ENCODE measurements at places on chromosomes 7 and 10.

GRCh38 chr7:115634633-115635032, 395.9 kb downstream of the TFEC start:
- no peak for DNase-seq

GRCh38 chr7:75625868-75626267, 112.9 kb downstream of the HIP1 start:
- no peak for DNase-seq

DNA sequence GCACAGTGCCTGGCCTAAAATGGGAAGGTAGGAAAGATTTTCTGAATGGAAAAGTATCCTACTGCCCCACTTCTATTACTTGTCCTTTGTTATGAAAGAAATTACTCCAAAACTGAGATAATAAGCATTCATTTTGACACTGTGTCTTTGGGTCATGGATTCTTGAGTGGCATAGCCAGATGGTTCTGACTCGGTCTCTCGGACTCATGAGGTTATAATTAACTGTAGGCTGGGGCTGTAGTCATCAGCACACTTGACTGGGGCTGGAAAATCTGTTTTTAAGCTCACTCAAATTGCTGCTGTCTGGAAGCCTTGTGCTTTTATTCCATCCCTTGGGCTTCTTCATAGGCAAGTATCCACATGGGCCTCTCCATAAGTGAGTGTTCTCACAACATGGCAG, 160.5 kb downstream of the VTI1A start:
- DNase-seq, result no peak

DNA sequence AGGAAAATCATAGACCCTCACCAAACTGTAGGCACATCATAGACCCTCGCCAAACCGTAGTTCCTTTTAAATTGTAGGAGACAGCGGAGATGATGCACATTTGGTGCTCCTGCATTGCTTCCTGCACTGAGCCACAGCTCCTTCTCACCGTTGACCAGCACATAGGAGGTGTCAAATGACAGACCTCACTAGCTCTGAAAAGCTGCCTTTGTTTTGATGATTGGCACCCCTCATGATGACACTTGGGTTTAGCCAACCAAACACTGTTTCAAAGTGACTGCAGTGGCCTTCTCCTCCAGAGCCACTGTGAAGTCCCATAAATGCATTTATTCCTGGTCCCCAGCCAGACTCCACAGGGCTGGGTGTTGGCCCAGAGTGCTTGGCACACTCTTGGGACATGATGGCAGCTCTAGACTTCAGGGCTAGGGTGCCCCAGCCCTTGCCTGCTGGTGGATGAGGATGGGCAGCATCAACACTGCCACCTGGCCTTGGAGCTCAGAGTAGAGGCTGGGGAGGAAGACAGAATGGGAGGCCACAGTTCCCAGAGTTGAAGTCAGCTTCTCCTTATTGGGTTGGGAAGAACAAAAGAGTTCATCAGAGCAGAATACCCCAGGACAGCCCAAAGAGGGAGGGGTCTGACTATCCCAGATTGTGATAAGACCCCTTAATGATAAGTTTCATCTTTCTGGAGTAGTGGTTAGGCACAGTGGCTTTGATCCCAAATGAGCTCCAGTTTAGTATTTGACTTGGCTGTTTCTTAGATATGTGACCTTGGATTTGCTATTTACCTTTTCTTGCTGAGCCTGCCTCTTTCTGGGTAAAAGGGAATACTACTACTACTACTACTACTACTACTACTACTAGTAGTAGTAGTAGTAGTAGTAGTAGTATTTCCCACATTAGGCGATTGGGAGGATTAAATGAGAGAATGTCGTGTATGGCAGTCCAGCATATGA, 75.3 kb downstream of the MTPN start:
- DNase-seq, result no peak

DNA sequence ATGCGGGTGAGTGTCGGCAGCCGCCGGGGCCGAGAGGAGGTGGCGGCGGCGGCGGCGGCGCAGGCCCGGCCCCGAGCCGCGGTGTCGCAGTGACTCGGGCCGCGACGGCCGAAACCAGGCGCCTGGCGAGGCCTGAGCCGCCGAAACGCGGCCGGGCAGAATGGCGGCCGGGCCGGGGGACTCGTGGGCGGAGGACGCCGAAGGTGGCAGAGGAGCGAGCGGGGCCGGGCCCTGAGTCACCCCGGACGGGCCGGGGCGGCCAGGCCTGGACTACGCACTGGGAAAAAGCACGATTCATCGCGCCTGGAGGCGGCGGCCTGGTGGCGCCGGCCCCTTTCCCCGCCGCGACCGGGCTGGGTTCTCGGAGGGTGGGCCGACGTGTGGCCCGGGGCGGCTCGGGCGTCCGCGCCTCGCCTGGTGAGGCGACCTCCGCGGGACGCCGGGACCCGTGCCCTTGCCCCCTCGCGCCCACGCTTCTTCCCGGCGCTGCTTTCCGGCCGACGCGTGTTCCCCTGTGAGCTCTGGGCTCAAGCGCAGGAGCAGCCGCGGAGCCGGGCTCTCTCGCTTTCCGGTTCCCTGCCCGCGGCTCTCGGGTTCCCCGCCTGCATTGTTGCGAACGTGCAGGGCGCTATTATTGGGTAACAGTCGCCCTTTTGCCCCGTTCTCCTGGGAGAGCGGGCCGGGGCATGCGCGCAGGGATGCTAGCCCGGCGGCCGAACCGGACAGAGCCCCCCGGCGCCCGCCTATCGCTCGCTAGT, 500 bp downstream of the CUL1 start:
- DNase-seq, result no peak

DNA sequence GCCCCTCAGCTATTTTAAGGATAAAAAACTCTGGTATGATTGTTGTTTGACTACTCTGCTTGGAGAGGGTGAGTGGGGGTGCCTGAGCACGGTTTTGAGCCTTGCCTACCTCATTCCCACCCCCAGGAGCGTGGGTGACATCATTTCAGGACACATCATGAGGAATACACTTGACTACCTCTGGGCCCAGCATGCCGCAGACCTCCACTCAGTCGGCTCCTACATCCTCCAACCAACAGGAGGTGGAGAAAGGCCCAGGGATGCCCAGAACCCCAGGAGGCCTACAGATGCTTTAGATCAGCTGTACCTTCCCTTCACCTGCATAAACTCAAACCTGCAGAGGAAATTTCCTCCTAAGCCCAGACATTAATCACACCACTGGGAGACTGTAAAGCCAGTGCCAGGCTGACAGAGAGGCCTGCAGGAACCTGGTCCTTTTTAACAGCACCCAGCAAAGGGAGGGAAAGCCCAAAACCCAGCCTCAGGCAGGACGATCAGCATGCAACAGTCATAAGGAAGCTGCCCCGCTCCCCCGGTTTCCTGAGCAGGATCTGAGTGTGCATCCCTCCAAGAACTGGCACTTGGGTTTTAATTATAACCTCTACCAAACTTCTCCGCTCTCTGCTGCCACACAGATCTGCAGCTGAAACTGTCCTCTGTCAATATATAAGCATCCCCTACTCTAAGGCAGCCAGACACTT, 61.7 kb upstream of the ZNRF2 start:
- DNase-seq, result no peak

DNA sequence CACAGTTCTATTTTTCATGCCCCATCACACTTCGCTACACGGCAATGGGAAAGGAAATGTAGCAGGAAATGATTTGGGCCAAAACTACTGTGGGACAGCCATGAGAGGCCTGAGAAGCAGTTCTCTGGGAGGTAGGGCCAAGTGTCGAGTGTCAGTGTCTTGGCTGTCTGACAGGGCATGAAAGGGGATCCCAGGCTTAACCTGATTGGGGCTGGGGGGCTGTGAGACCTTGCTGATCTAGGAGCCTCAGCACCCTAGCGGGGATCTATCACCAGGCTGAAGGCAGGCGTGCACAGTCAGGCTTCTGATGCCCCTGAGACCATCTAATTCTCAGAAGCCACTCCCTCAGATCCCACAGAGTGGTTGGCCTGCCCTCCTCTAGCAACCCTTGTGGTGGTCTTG, 58.2 kb upstream of the SLC25A13 start:
- DNase-seq, result no peak

GRCh38 chr7:128915841-128916642, 5.5 kb upstream of the KCP start:
- DNase-seq, result no peak

DNA sequence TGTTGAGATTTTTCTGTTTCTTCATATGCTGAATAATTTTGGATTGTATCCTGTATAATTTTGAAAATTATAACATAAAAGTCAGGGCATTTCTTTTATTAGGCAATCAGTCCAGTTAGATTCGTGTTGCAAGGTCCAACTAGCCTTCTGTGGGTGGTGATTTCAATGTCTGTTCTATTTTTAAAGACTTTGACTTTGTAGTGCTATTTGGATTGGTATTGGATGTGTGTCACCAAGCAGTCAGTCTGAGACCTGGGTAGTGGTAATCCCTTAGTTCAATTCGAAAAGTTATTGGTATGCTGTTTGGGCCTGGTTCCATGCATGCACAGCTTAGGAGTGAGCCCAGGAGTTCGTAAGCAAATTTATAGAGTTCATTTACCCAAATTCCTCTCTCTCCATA, 82.2 kb downstream of the EPDR1 start:
- DNase-seq, result no peak

DNA sequence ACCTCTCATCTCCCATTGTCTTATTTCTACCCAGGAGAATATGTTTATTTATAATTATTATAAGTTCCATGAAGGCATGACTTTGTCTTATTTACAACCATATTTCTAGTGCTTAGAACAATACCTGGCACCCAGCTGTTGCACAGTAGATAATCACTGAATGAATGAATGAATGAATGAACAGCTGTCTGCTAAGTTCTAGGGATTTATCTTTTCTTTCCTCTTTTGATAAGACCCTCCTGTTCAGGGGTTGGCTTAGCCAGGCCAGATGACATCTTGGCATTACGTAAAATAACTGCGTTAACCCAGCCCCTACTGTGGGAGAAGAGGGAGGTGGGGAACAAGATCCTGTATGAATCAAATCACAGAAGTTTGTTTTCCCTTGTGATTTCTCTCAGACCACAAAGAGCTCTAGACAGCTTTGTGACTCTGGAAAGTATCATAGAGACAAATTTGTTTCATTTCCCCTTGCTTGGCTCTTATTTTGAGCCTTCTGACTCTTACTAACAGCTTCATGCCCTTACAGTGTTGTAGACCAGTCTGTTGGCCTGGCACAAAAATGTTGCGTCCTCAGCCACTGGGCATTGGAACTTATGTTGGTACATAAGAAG, 8.4 kb downstream of the ZNF862 start:
- no peak for DNase-seq

DNA sequence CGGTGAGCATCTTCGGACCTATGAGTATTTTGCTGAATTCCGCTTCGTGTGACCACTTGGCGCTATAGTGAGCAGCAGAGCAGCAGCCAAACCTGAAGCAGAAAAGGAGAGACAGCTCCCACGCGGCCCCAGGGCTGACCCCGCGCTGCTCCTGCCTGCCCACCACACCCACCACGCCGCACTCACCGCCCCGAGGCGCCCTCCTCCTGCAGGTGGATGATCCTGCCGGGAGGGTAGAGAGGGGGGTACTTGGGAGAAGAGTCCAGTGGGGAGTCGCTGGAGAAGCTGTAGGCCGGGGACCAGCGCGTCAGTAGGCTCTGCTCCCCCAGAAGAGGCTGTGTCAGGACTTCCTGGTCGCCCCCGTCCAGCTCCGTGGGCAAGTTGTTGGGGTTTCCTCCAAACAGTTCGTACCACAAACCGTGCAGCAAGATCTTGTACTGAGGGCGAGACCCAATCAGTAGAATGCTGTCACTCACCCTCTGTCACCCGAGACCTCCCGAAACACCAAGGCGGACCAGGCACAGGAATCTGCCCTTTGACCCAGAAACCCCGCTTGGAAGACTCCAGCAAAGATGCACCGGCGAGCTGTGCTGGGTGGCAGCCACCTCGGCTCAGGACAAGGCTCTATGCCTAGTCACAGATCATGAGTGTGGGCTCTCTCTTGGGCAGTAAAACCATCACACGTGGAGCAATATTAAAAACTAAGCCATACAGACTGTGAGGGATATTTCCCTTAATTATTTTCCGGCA, 37.6 kb downstream of the DAGLB start:
- DNase-seq, result no peak

- DNase-seq, result no peak
Measured at GRCh38 chr10:117461766-117462423, 80.7 kb upstream of the EMX2 start.

DNA sequence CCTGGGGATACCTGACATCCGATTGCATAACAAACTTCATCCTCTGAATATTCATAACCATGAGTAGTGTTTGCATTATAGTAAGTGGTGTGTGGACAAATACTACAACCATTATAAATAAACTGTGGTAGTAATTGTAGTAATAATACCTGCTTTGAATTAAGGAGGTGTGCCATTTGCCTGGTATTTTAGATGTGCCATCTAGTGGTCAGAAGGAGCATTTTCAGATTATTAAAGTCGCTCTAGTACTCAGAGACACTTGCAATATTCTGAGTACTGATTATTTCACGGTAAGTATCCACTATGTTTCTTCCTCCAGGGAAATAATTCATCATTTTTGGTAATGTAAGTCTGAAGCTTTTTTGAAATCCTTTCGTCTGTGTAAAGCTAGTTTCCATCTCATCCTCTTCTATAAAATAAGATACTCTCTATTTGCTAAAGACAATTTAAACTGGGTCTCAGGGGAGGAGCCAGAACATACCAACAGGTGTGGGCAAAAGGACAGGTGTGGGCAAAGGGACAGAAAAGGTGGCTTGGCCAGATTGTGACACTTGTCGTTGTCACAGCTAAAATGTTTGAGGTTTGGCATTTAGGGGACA, 115.3 kb upstream of the WDR11 start:
- DNase-seq, result no peak

- no peak for DNase-seq
Measured at GRCh38 chr7:106018566-106019469, 55.8 kb downstream of the CDHR3 start.

- DNase-seq, result no peak
Measured at GRCh38 chr10:70820976-70821750, 5.4 kb downstream of the SGPL1 start.

GRCh38 chr10:79239924-79240581, 107.2 kb upstream of the PPIF start:
- no peak for DNase-seq

DNA sequence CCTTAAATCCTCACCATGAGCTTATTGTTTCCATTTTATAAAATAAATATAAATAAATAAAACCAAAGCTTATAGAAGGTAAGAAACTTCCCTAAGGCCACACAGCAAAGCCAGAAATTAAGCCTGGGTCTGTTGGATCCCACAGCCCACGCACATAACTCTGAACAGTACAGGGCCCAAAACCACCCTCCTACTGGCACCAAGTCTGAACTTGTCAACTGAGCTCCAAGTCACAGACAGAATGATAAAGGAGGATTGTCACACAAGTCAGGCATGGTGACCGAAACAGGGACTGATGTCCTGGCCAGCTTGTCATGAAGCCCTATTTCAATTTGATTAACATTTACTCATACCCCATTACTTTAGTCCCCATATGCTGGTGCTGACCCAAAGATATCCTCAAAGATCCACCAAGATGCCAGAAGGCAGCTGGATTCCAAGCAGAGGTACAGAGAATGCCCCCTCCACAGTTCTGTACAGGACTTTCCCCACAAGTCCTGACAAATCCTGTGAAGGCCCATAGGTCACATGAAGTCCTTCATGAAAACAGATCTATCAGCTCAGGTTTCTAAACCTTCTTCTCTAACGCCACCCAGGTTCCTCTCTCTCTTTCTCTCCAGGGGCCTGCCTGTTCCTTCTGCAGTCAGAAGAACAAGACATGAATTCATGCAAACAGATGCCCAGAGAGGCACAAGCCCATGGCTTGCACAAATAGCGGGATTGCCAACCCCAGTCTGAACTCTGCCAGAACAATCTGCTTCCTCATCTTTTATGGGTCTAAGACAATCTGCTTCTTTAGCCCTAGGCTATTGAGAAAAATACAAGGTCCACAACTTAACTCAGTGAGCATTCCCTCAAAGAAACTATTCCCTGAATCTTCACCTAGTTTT, 60.9 kb downstream of the GLI3 start:
- DNase-seq, result no peak

- no peak for DNase-seq
Measured at GRCh38 chr10:6400331-6400730, 179.7 kb downstream of the PRKCQ start.
